ENCODE measurements at places on chromosomes 3 and 15.

GRCh38 chr3:133404920-133405319 is 5.1 kb downstream of the BFSP2 start:
- no peak for DNase-seq

DNA sequence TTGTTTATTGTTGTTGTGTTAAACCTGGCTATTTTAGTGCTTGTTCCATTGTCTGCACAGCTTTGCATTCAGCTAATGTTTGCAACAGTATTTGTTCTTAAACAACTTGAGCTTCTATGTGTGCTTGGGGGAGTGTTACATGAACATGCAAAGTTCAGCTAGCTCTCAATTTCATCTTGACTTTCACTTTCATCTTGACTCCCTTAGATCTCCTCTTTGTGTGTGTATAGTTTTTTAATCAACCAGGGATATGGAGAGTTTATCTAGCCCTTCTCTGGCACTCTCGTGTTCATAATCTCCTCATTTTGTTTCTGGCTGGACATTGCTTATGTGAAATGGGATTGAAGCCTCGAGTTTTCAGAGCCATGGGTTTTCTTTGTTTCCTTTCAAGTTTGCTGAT is 212.4 kb upstream of the ZBTB20 start:
- DNase-seq, result no peak

DNA sequence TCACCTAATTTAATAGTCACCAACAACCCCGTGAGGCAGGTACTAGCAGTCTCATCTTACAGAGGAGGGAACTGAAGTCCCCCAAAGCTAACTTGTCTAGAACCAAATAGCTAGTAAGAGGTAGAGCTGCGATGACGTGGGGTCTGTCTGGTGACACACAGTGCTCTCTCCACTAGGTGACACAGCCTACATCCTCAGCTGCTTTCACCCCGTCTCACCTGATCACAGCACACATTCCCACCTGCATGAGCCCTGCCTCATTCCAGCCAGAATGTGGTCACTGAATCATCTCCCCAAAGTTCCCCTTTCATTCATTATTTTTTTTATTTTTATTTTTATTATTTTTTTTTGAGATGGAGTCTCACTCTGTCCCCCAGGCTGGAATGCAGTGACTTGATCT is 21.3 kb upstream of the MAGEF1 start:
- DNase-seq, result no peak

GRCh38 chr15:36365963-36366362 is 213.5 kb upstream of the CDIN1 start:
- no peak for DNase-seq

DNA sequence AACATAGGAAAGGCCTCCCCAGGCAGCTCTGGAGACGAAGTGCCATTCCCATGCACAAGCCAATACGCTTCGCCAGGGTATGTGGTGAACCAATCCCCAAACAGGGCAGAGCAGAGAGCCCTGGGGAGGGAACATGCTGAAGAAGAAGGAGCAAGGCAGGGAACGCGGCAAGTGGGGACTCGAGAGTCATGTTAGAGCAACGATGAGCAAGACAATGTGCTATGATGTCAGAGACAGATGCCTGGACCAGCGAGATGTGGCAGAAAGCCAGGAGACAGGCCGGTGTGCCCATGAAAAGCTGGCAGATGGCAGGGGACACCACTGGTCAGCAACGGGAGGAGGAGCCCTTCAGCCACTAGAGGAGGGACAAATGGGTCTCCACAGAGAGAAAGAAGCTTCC is 39.6 kb downstream of the NIPA2 start:
- no peak for DNase-seq

DNA sequence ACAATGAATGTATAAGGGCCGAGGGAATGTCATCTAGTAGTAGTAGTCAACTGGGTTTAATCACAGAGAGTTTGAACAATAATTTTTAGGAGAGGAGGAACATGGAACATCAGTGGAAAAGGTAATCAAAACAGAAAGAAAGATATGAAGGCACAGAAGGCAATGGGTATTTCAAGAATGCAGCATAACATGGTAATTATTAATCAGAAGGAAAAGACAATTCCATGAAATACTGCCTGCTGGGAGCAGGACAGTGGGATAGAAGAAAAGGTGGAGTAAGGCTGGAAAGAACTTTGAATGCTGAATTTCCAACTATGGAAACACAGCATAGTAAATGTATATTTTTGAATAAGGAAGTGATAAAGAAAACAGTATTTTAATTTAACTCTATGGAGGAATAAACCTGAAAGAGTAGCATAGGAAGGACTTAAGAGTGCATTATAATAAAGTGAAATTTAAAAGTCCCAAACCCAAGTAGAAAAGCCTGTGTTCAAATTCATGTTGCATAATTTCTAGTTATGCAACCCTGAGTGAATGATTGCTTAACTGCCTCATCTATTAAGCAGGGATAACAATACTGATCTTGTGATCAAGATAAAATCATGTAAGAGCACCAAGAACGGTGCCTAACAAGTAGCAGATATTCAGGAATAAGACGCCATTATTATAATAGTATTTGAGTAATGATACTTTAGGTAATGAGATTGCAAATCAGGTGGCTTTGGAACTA is 357.7 kb downstream of the TBC1D5 start:
- DNase-seq, result no peak

GRCh38 chr3:11154036-11154952 is at the start of gene HRH1:
HRH1 (plus strand) TSS chr3:11154493; CDS start chr3:11259038, 104,545 bp downstream.
- DNase-seq, result peak; percentile 24

GRCh38 chr15:67946701-67947100 is 106.9 kb upstream of the RNU6-1 start:
- no peak for DNase-seq

DNA sequence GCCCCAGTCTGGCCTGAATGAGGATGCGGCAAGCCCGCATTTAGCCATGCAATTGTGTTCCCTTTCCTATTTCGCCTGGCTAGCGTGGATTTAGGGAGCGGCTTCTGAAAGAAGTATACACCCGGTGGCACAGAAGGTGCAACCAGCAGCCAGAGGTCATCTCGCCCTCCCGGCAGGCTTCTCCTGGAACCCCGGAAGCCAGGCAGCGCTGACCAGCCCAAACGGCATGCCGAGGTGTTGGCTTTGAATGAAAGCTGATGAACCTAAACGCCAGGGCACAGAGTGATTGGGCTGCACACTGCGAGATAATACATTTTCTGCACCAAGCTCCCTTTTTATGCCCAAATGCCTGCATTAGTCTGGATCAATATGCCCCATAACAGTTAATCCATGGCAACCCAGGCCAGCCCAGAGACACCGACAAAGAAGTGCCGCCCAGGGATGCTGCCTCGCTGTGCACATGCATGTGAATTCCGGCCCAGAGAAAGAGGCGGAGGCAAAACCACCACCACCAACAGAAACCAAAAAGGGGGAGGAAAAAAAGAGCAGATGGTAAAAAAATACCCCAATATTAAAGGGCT is 1.4 kb downstream of the SRGAP3 start:
- DNase-seq, result no peak

GRCh38 chr3:101898752-101899169 is 49.4 kb downstream of the NFKBIZ start:
- no peak for DNase-seq

DNA sequence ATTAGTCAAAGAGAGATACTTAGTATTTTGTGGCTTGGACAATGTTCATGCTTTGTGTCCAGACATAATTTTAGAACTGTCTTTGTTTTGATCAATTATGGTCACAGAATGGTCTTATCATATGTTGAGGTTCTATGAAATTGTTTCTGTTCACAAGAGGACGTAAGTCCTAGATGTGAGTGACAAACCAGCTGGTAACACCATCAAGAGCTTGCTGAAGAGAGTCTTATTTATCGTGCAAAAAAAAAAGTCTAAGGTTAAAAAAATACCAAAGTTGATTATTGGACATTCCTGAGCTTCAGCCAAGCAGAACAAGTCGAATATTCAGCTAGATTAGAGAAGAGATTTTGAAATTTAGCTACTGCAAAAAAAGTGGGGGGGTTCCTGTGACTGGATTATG is 495.9 kb upstream of the NAALADL2 start:
- no peak for DNase-seq

DNA sequence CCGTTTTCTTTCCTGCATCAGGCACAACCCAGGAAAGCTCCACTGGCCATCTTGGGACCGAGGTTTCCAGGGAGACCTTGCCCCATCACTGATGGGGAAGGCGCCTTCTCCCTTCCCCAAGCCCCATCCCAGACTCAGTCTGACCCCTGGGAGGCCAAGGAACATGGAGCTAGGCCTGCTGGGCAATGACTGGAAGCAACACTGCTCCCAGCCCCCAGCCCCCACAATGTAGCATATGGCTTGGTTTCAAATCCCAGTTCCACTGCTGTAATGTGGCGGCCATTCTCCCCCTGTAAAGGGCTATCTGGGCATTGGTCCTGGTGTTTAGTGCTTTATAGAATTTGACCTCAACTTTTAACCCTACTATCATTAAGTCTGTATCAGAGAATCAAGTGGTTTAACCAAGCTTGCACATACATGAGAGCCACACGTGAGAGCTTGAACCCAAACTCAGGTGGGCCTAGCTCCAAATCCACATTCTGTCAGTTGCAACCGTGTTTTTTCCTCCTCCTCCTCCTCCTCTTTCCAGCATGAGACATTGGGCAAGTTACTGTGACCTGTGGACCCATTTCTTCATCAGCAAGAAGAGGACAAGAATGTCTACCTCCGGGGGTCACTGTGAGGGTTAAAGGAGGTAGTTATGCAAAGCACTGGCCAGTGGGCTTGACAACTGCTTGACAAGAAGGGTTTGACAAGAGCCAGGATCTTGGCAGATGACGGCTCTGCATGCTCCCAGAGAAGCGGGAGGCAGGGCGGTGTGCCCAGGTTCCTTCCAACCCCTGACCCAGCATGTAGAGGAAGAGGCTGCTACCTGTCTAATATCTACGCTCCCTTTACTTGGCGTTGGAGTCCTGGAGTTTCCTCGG is 37.4 kb downstream of the KLHL25 start:
- no peak for DNase-seq

DNA sequence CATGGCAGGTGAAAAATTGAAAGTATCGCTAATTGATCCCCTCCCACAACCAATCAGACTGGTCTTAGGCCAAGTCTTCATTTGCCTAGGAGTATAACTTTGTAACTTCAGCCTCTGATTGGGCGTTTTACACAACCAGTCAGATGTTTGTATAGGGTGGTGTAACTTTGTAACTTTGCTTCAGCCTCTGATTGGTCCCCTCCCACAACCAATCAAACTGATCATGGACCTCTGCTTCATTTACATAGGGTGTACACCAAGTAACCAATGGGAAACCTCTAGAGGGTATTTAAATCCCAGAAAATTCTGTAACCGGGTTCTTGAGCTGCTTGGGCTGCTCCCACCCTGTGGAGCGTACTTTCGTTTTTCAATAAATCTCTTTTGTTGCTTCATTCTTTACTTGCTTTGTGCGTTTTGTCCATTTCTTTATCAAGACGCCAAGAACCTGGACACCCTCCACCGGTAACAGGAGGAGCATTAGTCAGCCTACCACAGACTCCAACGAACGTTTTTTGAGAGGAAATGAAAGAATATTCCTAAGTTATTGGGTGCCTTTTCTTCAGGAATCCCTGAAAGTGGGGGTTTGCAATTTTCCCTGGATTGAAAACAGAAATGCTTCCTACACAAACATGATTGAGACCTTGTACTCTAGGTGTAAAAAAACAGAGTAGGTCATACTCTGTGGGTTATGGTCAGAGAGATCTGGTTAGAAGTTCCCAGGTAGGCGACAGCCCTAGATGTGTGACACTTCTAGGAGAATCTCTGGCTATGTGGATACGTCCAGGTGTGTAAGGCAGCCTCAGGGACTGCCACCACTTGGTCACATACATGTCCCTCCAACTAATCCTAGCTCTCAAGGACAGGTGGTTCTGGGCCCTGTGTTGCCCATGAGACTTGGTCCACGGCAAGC is 5.5 kb upstream of the SACM1L start:
- DNase-seq, result no peak

DNA sequence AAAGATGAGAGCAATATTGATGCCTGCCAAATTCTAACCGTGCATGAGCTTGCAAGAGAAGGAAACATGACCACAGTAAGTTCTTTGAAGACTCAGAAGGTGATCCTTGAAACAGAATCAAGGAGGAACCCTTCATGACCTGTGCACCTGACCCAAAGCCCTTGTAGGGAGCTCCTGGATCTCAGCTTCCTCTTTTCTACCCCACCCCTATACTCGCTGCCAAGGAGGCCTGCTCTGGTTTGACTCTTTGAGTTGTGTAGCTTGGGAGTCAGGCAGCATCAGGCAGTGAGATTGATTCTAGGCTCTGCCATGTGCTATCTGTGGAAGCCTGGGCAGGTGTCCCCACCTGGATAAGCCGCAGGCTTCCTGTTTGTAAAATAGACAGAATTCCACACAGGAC is 10.6 kb downstream of the TTC21A start:
- DNase-seq, result no peak

GRCh38 chr3:128408693-128409623 is 57.7 kb downstream of the DNAJB8 start:
- DNase-seq, result no peak

DNA sequence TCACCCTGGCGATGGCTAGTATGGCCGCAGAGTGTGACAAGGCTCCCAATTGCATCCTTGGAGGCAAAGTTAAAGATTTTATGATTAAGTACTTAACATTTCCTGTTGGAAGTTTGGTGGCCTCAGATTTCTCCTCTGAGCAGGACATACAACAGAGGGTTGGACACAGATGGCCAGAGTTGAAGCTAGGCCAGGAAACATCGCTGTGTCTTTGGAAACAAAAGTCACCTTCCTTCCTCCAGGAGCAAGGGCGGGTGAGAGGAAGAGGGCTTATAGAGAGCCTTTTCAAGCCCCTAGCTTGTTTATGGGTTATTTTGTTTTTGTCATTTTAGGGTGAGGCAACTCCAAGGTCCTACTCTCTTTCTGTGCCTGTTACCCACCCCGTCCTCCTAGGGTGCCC is 24.2 kb downstream of the SLC6A1 start:
- no peak for DNase-seq

DNA sequence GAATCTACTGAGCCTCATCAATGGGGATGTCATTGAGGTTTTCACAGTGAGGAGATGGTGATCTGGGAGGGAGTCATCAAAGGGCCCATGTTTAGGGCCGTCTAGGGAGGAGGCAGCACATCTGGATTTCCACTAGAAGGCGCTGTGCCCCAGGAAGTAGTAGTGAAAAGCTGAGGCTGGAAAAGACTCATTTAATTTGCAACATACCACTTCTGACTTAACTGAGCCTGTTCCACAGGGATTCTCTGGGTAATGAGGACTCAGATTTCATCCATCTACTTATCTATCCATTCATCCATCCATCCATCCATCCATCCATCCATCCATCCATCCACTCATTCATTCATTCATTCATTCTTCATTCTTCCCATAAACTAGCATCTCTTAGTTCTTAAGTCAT is 17.4 kb upstream of the SHF start:
- peak; percentile 25 for DNase-seq

GRCh38 chr3:45198264-45199260 is 27.5 kb downstream of the TMEM158 start:
- DNase-seq, result no peak
